ENCODE measurements at places on chromosomes 13 and 19.

GRCh38 chr13:31870511-31870910 lies 131.2 kb downstream of the RXFP2 start:
- no peak for DNase-seq

DNA sequence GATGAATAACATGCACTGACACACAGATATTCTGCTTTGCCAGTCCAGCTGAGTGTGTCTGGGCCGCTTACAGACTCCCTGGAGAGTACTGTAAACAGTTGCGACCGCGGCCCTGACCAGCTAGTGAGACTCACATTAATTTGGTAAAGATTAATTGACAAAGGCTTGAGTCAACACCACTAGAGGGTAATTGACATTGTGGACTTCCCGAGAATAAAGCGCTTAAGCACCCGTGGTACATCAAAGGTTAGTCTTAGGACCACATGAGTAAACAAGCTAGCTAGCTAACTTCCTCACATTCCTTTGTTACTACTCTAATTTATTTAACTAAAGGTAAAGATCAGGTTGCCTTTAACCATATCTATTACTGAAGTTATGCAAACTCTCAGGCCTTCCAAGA lies 624.4 kb upstream of the ARGLU1 start:
- DNase-seq: no peak

- DNase-seq: no peak
Measured at GRCh38 chr13:100138859-100139491, 50.1 kb downstream of the PCCA start.

GRCh38 chr19:50419022-50419579 lies 363 bp downstream of the SPIB start:
- DNase-seq: no peak

GRCh38 chr19:55447421-55448174 lies 4.5 kb upstream of the SHISA7 start:
- no peak for DNase-seq

DNA sequence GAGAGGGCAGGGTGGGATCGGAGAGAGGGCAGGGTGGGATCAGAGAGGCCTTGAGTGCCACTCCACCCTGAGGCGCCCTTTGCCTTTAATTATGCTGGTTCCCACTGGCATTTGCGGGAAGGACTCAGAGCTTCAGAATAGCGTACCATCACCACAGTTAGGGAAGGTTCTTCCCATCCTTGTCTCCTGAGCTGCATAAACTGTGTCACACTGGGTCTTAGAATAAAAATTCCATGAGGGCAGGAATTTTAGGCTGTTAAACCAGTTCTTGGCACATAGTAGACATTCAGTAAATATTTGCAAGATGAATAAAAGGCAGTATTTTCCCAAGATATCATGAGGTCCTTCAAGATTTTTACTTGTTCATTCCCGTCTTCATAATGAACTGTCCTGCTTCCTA lies 24.4 kb downstream of the PPP2R1A start:
- DNase-seq: no peak

GRCh38 chr19:35088131-35088913 lies 27.3 kb upstream of the FXYD3 start:
- DNase-seq: no peak

GRCh38 chr19:7674010-7675005 lies 2.6 kb upstream of the MCEMP1 start:
- DNase-seq: no peak

- DNase-seq: no peak
Measured at GRCh38 chr13:22800526-22801401, 380.0 kb upstream of the SGCG start.

DNA sequence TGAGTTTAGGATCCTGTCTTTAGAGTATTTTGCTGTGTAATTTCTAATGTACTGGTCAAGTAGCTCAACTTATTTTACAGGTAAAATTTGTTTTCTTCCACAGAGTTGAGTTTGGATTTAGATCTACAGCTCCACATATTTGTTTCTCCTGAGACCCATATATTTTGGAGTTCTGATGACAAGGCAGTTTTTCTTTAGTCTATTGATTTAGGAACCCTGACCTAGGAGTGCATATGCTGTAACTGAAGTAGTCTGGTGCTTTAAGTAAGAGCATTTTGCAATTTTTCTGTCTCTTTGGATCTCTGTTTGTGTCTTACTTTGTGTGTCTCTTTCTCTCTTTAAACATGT lies 19.5 kb upstream of the SPRY2 start:
- DNase-seq: no peak
